ENCODE measurements at places on chromosomes 11 and 22.
A peak's percentile ranks its signal among the peaks of the same experiment; 100 is the strongest.

DNA sequence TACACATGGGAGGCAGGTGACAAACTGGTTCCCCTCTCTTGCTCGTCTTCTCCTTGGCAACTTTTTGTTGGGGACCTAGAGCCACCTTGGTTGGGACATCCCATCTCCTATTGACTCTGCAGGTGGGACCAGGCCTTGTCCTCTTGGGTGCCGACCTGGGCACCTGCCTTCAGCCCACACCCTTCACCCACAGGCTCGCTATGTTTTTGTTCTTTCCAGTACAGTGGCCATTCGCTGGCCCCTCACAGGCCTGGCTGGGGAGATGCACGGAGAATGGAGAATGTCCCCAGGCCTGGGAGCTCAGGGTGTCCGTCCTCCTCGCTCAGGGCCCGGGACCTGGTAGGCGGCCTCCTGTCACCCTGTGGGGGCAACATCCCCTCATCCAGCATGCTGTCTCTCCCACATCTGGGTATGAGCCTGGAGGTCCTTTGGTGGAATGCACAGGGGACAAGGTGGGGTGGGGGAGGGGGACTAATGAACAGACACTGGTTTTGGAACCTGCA lies 14.9 kb upstream of the OMP start:
- no peak for DNase-seq

DNA sequence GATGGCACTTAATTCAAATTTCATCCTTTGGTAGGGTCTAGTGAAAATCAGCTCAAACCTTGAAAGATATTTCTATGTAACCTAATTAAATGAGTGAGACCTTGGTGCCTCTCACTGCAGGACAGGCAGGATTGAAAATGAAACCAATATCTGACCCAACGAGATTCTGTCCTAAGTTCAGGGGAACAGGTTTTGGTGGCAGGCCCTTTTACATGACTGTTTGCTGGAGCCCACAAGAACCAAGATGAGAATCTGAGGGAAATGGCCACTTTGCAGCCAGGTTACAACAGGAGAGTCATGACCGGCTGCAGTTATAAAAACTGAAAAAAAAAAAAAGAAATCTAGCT lies 130.2 kb downstream of the TRIM44 start:
- DNase-seq = no peak

- no peak for DNase-seq
These were observed 98.9 kb upstream of the UBASH3B start for GRCh38 chr11:122556605-122557004.

GRCh38 chr22:45987136-45987861 lies 10.3 kb upstream of the WNT7B start:
- no peak for DNase-seq

GRCh38 chr11:6377902-6378639 lies 12.2 kb upstream of the SMPD1 start:
- DNase-seq = no peak

- peak; percentile 94 for DNase-seq
These were observed 1.4 kb downstream of the PNPLA2 start for GRCh38 chr11:819943-820649.

GRCh38 chr11:59607703-59608454 lies 7.7 kb downstream of the OSBP start:
- no peak for DNase-seq

DNA sequence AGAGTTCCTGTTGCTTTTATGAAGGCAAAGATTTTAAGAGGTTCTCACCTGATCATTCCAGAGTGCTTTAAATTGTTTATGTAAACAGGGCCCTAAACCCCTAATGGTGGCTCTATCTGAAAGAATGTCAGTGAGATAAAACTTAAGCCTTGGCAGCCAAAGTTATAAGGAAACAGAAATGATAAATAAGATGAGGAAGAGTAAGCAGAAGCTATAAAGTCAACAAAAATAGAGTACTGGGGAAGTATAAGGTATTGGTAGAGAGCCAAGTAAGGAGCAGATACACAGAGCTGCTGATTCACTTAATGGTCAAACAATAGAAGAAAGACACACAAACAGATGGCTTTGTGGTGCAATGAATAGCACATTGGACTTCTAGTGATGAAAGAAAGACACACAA lies 37.9 kb downstream of the TMPRSS5 start:
- DNase-seq = no peak

- DNase-seq = no peak
These were observed 12.9 kb upstream of the MRGPRE start for GRCh38 chr11:3245071-3245470.

GRCh38 chr11:103829596-103829995 lies 206.8 kb upstream of the DDI1 start:
- no peak for DNase-seq

GRCh38 chr11:134041349-134041748 lies 27.5 kb upstream of the JAM3 start:
- DNase-seq = no peak

- no peak for DNase-seq
These were observed 2.4 kb upstream of the ATL3 start for GRCh38 chr11:63673579-63673978.
